ENCODE measurements at places on chromosomes 5 and 9. TPM values are rescaled to one million over a fixed set of nuclear protein-coding genes. Genes with fewer than 3 reads are reported as not detected.
A peak's percentile ranks its signal among the peaks of the same experiment; 100 is the strongest.

- H3K4me1 ChIP-seq: peaks cover 15% of the 10 kb centered on the region
- H3K4me3 ChIP-seq: no peak overlapping the region
- H3K27me3 ChIP-seq: no peaks in the 10 kb centered on the region
Measured at GRCh38 chr9:116152390-116152789, 1.2 kb upstream of the PAPPA start.

HSDL2 gene
- total RNA-seq: 23.0 TPM

GRCh38 chr9:78296201-78296892 lies 578 bp upstream of the PSAT1 start:
- no peaks in the 10 kb centered on the region for H3K36me3 ChIP-seq
- peak overlapping the region; percentile 23 for H3K27ac ChIP-seq
- H3K4me1 ChIP-seq: peaks cover 10% of the 10 kb centered on the region
- H3K27me3 ChIP-seq: no peaks in the 10 kb centered on the region

DNA sequence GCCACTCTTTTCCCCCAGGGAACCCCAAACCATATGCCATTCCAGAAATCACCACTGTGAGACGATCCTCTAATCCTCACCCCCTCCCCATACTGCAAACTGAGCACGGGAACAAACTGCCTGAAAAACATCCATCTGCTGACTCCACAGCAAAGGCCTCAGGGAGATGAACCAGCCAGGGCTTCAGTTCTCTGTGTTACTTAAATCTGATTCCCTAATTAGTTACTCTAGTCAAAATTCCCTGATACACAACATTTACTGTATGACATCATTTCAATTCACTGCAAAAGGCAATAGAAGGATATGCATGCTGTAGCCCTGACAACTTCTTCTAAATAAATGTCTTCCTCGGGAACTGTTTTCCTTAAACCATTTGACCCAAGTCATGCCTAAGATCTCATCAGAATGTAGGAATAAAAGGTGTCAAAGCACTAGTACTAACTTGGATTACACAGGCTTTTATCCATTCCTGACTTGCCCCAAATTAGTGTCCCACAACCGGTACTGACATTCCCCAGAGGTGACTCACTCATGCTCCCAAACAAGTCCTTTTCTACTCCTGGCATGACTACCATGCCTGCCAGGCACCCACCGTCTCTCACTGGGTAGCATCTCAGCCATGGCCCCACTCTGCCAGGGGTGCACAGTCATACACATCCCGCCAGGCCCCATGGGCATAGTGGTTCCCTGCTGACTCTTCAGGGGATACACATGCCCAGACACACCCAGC lies 35.0 kb downstream of the MTX3 start:
- H3K4me1 ChIP-seq: no peaks in the 10 kb centered on the region
- H3K27ac ChIP-seq: no peak overlapping the region
- H3K36me3 ChIP-seq: no peaks in the 10 kb centered on the region
- no peaks in the 10 kb centered on the region for H3K27me3 ChIP-seq
- H3K4me3 ChIP-seq: no peak overlapping the region
- DNase-seq: no peak

DNA sequence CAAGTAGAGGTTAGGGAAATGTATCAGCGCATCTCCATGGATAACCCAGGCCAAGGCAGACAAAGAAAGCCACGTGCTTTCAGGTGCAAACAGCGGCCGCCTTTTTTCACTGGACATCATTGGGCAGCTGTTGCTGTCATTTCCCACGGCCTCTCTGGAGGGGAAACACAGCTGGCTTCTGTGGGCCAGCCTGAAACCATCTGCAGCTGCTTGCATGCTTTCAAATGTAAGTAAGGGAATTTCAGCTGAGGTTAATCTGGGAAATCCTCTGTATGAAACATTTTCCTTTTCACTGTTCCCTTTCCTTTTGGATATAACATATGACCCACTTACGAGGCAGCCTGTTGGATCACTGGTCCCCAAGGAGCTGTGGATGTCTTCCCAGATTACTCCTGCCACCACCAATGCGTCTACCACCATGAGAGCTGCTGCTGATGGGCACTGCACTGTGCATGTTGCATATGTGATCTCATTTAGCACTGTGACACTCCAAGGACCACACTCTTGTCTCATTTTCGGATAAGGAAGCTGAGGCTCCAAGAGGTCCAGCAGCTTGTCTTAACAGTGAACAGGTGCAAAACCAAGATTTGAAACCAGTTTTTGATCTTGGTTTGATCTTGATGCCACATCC lies 106.3 kb downstream of the C9orf152 start:
- no peak for DNase-seq
- H3K36me3 ChIP-seq: no peaks in the 10 kb centered on the region
- no peak overlapping the region for H3K27ac ChIP-seq
- H3K4me3 ChIP-seq: no peak overlapping the region
- H3K27me3 ChIP-seq: no peaks in the 10 kb centered on the region

DNA sequence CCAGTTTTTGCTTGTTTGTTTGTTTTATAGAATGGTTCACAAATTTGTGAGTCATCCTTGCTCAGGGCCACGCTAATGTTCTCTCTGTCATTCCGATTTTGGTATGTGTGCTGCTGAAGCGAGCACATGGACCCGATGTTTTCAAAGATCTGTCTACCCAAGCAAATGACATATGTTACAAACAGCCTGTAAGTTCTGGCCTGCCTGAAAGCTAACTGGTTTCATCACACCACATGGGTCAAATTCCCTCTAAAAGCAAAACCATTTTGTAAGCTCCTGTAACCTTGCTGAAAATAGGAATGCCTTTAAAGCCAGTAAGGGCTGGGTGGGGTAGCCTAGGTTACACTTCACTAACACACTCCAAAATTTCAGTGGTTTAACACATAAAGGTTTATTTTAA lies 25.4 kb downstream of the DMRT3 start:
- no peaks in the 10 kb centered on the region for H3K27me3 ChIP-seq
- no peak for DNase-seq
- no peaks in the 10 kb centered on the region for H3K36me3 ChIP-seq
- peaks cover 5% of the 10 kb centered on the region for H3K4me1 ChIP-seq
- H3K4me3 ChIP-seq: no peak overlapping the region
- no peak overlapping the region for H3K27ac ChIP-seq

PLEKHG4B gene
- total RNA-seq: 6.9 TPM

GRCh38 chr5:161507591-161507990 lies 38.9 kb downstream of the GABRB2 start:
- no peak overlapping the region for H3K27ac ChIP-seq
- no peak for DNase-seq
- H3K36me3 ChIP-seq: no peaks in the 10 kb centered on the region
- H3K4me3 ChIP-seq: no peak overlapping the region

DNA sequence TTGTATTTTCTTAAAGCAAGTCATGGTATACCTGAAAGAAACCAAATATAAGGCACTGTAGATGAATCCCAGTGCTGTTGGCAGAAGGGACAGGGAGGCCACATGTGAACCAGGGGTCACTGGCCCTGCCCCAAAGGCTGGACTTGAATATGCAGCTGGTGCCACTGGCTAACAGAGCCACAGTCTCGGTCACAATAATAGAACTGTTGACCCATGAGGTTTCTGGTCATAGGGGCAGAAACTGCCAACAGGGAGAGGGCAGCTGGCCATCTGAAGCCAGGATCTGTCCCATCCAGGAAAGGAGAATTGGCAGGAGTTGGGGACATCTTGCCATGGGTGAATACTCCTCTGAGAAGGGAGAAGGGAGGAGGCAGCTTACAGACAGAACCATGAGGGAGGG lies 31.9 kb downstream of the PALM2AKAP2 start:
- H3K4me3 ChIP-seq: no peak overlapping the region
- H3K4me1 ChIP-seq: no peaks in the 10 kb centered on the region
- no peaks in the 10 kb centered on the region for H3K27me3 ChIP-seq
- no peak overlapping the region for H3K27ac ChIP-seq
- no peak for DNase-seq
- H3K36me3 ChIP-seq: no peaks in the 10 kb centered on the region

DNA sequence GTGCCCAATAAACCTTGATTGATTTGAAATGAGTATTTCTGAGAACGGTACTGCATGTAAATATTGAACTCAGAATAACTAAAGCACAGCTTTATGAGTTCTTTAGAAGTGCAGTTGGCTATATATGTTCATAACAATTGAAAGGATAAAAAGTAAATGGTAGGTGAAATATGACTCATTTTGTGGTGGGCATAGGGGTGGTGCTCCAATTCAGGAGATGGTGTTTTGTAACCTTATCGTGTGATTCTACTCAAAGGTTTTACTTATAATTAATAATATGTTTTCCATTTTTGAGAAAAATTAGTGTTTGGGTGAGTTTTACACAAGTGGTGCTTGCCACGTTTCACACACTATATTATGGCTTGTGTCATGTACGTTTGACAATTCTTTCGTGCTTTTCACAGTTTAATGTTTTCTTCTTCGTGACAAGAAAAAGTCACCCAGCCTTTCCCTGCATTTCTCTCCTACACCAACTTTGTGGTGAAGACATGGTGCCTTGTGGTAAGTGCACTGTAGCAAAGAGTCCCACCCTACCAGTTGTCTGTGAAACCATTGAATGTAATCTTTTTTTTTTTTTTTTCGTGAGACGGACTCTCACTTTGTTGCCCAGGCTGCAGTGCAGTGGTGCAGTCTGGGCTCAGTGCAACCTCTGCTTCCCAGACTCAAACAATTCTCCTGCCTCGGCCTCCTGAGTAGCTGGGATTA lies 492.5 kb upstream of the SGCD start:
- H3K36me3 ChIP-seq: no peaks in the 10 kb centered on the region
- no peak overlapping the region for H3K27ac ChIP-seq
- no peak for DNase-seq
- no peaks in the 10 kb centered on the region for H3K27me3 ChIP-seq
- no peaks in the 10 kb centered on the region for H3K4me1 ChIP-seq
- no peak overlapping the region for H3K4me3 ChIP-seq

DNA sequence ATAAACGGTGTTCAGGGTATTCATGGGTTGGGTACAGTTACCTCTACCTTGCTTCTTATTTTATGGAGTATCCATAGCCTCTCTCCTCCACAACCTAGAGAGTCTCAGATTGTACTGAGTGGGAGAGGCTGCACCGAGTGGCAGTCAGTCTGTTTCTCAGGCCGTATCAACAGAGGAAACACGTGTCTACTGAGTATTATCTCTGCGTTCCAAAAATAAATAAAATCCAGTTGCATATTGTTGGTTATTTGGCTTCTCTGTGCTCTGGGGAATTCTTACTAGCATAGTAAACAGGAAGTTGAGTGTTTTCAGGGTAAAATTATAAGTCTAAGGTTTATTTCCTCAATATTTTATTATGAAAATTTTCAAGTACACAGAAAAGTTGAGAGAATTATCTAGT lies 231.0 kb downstream of the ARHGEF28 start:
- H3K4me3 ChIP-seq: no peak overlapping the region
- DNase-seq: peak; percentile 64
- no peaks in the 10 kb centered on the region for H3K36me3 ChIP-seq
- H3K27me3 ChIP-seq: no peaks in the 10 kb centered on the region
- no peaks in the 10 kb centered on the region for H3K4me1 ChIP-seq

SARDH gene
- total RNA-seq: 7.2 TPM

GRCh38 chr5:138898742-138899141 lies 23.6 kb upstream of the LRRTM2 start:
- H3K27ac ChIP-seq: no peak overlapping the region
- peaks cover 11% of the 10 kb centered on the region for H3K4me1 ChIP-seq
- H3K4me3 ChIP-seq: no peak overlapping the region
- no peaks in the 10 kb centered on the region for H3K36me3 ChIP-seq

- H3K27ac ChIP-seq: no peak overlapping the region
- H3K36me3 ChIP-seq: no peaks in the 10 kb centered on the region
- no peak overlapping the region for H3K4me3 ChIP-seq
- H3K27me3 ChIP-seq: no peaks in the 10 kb centered on the region
Measured at GRCh38 chr9:37911271-37911681, 7.3 kb upstream of the SLC25A51 start.

GRCh38 chr5:142913728-142914338 lies 143.7 kb downstream of the ARHGAP26 start:
- no peak overlapping the region for H3K27ac ChIP-seq
- H3K36me3 ChIP-seq: no peaks in the 10 kb centered on the region
- no peaks in the 10 kb centered on the region for H3K27me3 ChIP-seq
- no peak for DNase-seq
- no peaks in the 10 kb centered on the region for H3K4me1 ChIP-seq

GRCh38 chr5:132749506-132749905 lies 2.3 kb downstream of the CCNI2 start:
- no peak for DNase-seq
- no peaks in the 10 kb centered on the region for H3K27me3 ChIP-seq
- H3K36me3 ChIP-seq: no peaks in the 10 kb centered on the region
- H3K27ac ChIP-seq: no peak overlapping the region
- H3K4me3 ChIP-seq: no peak overlapping the region

DNA sequence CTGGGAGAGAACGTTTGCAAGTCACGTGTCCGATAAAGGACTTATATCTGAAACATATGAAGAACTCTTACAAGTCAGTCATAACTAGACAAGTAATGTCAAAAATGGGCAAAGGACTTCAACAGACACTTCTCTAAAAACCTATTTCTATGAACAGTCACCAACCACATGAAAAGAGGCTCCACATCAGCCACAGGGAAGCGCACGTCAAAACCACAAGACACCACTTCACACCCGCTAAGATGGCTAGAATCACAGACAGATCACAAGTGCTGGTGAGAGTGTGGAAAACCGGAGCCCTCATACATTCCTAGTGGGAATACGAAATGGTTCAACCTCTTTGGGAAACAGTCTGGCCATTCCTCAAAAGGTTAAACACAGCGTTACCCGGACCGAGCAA lies 11.5 kb upstream of the CARD9 start:
- no peak overlapping the region for H3K27ac ChIP-seq
- no peaks in the 10 kb centered on the region for H3K27me3 ChIP-seq
- no peaks in the 10 kb centered on the region for H3K4me1 ChIP-seq
- DNase-seq: no peak
- H3K4me3 ChIP-seq: no peak overlapping the region
- H3K36me3 ChIP-seq: no peaks in the 10 kb centered on the region

CDH9 gene
- 0.25 TPM for total RNA-seq

DNA sequence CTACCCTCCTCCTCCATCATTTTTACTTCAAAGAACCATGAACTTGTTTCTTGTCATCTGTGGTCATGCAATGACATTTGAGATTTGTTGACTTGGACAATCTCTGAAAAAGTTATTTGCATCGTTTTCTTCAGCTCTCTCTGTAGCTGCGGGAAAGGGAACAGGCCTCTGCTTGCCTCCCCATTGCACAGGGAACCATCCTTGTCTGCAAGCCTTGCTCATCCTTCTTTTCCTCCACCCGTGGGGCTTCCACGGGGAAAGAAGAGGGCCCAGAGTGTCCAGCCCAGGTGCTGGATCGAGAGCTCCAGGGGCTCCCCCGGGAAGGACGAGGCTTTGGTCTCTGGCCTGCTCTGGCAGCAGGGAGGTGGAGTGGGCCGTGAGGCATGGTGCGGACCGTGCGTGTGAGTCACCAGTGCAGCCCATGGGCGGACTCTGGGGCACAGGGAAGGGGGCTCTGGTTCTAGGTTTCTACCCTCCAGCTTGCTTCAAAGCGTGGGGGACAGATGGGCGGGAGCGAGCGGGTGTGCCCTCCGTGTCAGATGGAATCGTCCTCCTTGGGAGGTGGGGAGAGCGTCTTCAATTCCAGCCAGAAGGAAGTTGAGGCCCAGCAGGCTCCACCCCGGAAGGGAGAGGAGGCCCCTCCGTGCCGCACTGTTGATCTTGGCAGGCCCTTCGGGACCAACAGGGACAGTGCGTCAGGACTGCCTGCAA lies 6.0 kb upstream of the IRX4 start:
- H3K4me1 ChIP-seq: no peaks in the 10 kb centered on the region
- H3K27ac ChIP-seq: no peak overlapping the region
- no peak overlapping the region for H3K4me3 ChIP-seq
- no peaks in the 10 kb centered on the region for H3K36me3 ChIP-seq

CER1 gene
- 0.25 TPM for total RNA-seq

Measured in testis (tissue), 5 donors.